CD4-positive, alpha-beta T cell treated with Interleukin-2 at 100 ng/mL for 4 hours (primary cell): ENCODE measurements at places on chromosomes 11 and 22.
A peak's percentile ranks its signal among the peaks of the same experiment; 100 is the strongest.

GRCh38 chr11:120903686-120904085, 120.2 kb upstream of the TBCEL start:
- no peak for DNase-seq

DNA sequence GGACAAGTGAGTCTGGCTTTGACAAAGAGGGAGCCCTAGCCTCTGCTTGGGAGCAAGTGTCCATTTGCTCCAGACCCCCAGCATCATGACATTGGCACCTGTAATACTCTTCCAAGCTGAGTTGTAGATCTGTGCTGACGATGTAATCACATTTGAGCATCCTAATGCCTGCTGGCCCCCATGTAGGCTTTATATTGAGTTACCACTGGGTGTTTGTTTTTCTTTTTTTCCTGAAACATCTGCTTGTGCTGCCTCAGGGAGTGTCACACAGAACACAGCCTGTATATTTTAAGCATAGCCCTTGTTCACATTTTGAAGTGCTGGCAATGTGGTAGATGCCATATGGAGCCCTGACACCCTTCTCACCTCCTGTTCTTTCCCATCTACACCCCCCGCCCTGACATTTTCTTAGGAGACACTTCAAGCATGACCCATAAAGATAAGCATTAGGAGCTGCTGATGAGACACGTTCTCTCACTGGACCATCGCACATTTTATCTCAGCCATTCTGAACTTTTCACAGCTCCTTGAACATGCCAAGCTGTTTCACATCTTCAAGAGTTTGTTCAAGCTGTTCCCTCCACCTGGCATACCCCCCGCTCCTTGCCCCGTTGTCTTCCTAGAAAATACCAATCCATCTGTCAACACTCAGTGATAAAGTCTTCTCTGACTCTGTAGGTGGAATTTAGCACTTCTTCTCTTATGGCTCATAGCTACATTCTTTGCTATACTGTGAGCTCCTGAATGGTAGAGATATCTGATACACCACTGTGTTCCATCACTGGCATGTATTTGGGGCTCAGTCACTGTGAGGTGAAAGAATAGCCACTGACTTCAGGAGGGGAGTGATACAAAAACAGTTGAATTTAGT, 128.7 kb downstream of the TRIM44 start:
- DNase-seq = no peak

- DNase-seq = no peak
Observed at GRCh38 chr22:37560608-37561211, 430 bp downstream of the CDC42EP1 start.

DNA sequence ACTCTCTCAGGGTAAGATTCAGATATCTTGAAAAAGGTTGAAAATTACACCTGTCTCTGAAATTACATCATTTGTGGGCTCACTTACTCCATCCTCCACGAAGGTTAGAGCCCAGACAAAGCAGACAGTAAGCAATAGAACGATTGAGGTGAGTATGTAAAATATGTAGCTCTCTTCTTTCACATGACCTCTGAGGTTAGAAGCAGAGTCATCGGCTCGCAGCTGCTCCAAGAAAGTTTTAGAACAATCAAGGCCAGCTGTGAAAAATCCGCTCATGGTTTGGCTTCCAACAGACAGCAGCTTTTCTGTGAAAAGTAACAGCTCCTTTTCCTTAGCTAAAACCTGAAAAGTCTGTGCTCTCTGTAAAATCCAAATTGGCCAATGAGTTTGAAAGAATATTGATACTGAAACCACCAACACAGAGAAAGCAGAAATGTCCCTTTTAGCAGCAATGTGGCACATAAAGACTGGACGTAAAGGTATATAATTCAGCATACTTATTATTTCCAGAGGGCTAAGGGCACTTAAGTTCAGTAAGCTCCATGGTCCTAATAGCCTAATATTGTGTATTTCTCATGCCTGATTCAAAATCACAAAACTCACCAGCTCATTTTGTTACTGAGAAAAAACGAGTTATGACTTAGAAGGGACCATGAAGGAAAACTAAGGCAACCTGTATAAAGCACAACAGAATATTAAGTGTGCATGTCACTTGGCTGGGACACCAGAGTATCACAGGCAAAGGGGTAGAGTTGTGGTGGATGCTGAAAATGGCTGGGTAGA, 78.2 kb downstream of the FAM76B start:
- DNase-seq = no peak

GRCh38 chr22:43038325-43038724, 23.4 kb upstream of the PACSIN2 start:
- no peak for DNase-seq

- no peak for DNase-seq
Observed at GRCh38 chr22:24977370-24978221, 25.1 kb downstream of the KIAA1671 start.

- DNase-seq = no peak
Observed at GRCh38 chr11:134745456-134745855, 333.4 kb upstream of the B3GAT1 start.

DNA sequence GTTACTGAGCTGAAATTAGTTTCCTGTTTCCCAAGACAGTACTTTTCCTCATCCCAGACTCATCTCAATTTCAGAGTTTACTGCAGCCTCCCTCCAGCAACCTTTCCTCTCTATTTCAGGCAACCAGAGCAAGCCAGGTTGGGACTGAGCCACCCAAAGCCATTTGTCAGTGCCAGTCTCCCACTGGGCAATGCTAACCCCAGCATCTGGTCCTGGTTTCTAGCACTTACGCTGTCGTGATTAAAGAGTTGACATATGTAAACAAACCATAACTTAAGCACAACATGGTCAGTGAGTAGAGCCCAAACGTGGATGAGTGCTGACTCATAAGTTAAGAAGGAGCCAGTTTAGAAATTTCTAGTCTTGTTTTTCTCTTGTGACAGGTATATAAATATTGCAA, 119.6 kb upstream of the BLID start:
- DNase-seq = no peak

GRCh38 chr22:33579448-33580093, 340.7 kb downstream of the LARGE1 start:
- DNase-seq = peak; percentile 28

GRCh38 chr22:39343259-39344045, 6.3 kb upstream of the SYNGR1 start:
- DNase-seq = peak; percentile 59

DNA sequence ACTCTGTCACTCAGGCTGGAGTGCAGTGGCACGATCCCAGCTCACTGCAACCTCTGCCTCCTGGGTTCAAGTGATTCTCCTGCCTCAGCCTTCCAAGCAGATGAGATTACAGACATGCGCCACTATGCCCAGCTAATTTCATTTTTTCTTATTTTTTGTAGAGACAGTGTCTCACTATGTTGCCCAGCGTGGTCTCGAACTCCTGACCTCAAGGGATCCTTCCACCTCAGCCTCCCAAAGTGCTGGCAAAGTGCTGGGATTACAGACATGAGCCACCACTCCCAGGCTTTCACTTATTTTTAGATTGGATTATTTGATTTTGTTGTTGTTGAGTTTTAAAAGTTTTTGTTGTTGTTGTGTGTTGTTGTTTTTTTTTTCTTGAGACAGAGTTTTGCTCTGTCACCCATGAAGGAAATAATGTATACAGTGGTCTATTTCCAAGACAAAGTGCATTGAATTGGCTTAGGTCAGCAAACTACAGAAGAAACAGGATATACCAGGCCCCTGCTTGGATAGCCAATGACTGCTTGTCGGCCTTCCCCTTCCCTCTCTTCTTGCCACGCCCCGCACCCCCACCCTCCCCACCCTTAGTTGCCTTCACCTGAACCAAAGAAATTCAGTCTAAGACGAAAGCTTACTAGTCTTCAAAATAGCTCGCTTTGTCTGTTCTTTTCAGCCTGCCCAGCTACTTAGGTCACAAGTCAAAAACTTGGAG, 91.8 kb upstream of the CLDN5 start:
- DNase-seq = no peak

GRCh38 chr11:115499891-115500290, 4.3 kb downstream of the CADM1 start:
- no peak for DNase-seq

GRCh38 chr11:84740050-84740449, 887.1 kb downstream of the DLG2 start:
- DNase-seq = no peak

GRCh38 chr11:38014405-38014804, 1416.4 kb upstream of the RAG2 start:
- no peak for DNase-seq

DNA sequence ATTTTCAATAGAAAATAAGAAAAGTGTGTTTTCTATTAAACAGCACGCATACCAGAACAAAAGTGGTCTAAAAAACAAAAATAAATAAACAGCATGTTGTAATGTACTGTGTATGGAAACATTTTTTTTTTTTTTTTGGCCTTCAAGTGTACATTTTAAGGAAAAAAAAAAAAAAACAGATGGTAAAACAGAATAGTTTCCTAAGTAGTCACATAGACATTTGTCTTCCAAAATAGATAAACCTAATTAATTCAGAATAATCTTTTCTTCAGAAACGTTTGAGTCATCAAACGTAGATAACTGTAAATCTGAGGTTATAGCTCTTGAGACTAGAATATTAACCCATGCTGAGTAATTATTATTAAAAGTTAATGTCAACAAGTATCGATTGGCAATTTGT, 396 bp upstream of the CFAP300 start:
- DNase-seq = no peak

DNA sequence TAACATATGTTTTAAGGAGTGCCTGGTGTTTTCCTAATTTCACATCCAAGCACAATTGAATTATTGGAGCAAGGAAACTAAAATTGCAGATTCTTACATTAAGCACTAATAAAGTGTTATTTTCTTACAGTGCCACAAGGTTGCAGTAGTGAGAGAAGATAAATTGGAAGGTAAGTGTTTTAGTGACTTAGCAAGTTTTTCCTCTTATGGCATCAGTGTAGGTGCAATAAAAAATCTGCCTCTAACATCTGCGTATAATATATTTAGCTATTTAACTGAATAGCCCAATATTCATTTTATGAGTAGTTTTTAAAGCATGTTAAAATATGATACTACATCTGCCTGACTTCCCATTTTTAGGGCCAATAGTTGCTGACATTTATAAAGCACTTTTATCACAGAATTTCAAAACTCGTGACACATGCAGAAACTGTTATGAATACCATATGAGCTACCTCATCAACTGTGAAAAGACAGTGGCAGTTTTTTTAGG, 19.0 kb downstream of the POLD3 start:
- no peak for DNase-seq

- no peak for DNase-seq
Observed at GRCh38 chr22:41847300-41847699, 14.4 kb downstream of the SREBF2 start.

GRCh38 chr11:130217133-130218031, 57.8 kb downstream of the ST14 start:
- no peak for DNase-seq

DNA sequence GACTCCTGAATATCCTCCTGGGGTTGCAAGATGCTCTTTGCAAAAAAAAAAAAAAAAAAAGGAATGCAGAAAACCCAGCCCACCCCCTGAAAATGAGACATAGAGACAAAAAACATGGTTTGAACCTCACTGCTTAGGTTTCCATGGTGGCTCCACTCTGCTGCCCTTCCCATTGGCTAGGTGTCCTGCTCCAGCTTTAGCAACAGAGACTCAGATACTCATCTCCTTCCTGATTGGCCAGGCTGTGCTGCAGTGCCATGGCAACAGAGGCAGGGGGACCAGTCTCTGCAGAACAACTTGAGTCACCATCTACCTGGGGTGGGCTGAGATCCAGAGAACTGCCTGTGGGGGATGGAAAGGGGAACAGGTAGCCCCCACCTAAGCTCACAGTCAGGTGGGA, 17.4 kb upstream of the YWHAH start:
- DNase-seq = no peak

- DNase-seq = peak; percentile 16
Observed at GRCh38 chr11:130071211-130071712, 1.6 kb downstream of the APLP2 start.

GRCh38 chr11:62552485-62553079, 6.0 kb upstream of the AHNAK start:
- no peak for DNase-seq

DNA sequence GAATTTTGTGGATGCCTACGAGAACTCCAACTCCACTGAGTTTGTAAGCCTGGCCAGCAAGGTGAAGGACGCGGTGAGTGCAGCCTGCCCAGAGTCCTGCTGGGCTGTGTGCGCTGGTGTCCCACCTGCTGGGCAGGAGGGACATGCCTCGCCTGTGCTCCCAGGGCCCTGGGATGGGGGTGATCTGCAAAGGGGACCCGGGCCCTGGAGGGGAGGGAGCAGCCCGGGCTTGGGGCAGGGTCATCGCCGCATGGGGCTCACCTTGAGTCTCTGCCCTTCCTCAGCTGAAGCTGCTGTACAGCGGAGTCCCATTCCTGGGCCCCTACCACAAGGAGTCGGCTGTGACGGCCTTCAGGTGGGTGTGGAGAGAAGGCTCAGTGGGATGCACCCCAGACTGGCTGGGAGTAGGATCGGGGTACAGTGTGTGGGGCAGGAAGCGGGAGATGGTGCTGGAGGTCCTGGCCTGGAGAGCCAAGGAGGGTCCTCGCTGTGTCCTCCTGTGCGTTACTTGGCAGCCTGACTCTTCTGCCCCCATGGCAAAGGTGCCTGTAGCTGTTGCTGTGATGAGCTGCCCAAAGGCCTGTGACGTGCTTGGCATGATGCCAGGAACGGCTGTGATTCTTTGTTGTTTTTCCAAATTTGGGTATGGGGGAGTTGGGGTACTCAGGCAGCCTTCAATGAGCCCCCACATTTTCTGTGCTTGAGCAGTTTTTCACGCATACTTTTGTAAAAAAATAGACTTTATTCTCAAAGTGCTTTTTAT, 29.2 kb downstream of the ST14 start:
- no peak for DNase-seq

DNA sequence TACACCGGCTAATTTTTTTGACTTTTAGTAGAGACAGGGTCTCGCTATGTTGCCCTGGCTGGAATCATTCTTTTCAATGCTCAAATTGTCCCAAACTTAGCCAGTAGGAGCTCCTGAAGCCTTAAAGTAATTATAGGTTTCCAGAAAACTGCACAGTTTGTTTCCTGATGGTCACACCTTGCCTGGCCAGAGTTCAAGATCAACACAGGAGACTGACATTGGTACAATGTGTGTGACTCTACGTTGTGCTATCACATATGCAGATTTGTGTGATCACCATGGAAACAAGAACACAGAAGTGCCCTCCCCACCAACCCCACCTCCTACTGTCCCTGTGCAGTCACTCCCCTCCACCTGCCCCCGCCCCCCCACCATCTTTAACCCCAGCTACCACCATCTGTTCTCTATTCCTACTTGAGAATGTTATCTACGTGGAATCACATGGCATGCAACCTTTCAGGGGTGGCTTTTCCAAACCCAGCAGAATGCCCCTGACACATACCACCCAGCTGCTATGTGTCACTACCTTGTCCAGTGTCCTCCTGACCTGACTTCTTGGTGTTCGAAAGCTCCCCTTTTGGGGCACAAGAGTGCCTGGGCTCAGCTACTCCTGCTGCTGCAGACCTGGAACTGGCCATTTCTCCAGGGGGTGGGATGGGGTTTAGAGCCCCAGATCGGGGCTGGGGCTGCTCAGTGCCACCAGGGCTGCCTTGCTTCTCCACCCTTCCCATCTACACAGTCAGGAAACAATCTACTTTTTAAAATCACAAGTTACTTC, 6.1 kb upstream of the NAP1L4 start:
- DNase-seq = no peak
